Left colon (tissue), 2 donors: ENCODE measurements at places on chromosomes 6 and 20. TPM values are rescaled to one million over a fixed set of nuclear protein-coding genes. Genes with fewer than 3 reads are reported as not detected.

- DNase-seq: no peak
These were observed 62.3 kb downstream of the MAP7 start for GRCh38 chr6:136487759-136488425.

- DNase-seq: peak; percentile 19
These were observed 93.0 kb downstream of the TCP11 start for GRCh38 chr6:35048031-35048613.

- no peak for DNase-seq
These were observed 303.1 kb downstream of the CDH26 start for GRCh38 chr20:60261333-60261732.

- no peak for DNase-seq
These were observed 35.3 kb downstream of the RALGAPA2 start for GRCh38 chr20:20677186-20677585.

GRCh38 chr6:40807484-40807883 lies 220.3 kb upstream of the LRFN2 start:
- no peak for DNase-seq

GRCh38 chr20:10540636-10541493 lies 105.8 kb downstream of the SLX4IP start:
- no peak for DNase-seq

GRCh38 chr6:16180696-16181438 lies 52.0 kb downstream of the MYLIP start:
- DNase-seq: no peak

- no peak for DNase-seq
These were observed 5.2 kb downstream of the SLC35D3 start for GRCh38 chr6:136927292-136927691.

The BMP5 gene
- 1.8 TPM for total RNA-seq

- DNase-seq: peak; percentile 21
These were observed 440.8 kb downstream of the UTRN start for GRCh38 chr6:144725736-144726522.

GRCh38 chr6:22975079-22975478 lies 405.7 kb downstream of the HDGFL1 start:
- no peak for DNase-seq
